Renal pelvis (tissue), 12 donors: ENCODE measurements at places on chromosomes 5 and 9. TPM values are rescaled to one million over a fixed set of nuclear protein-coding genes. Genes with fewer than 3 reads are reported as not detected.

TAF11L10 gene
- polyA plus RNA-seq = not detected

- peak; percentile 21 for DNase-seq
Observed at GRCh38 chr9:91089405-91090129, 272.2 kb downstream of the AUH start.

DNA sequence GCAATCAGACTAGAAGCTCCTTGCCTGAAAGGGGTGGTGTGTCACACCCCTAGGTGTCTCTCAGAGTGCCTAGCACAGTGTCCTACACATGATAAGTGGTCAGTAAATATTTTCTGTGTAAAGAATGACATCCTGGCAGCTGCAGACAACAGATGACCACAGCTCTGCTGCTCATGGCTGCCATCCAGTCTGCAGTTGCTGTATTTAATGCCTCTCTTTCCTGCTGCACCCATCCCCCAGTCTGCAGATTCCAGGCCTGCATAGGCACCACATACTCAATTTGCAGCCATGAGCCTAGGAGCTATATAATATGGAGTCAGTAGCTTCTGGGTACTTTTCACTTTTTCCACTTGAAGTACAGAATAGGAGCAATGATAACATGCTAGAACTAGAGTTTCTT lies 94.9 kb upstream of the NR4A3 start:
- no peak for DNase-seq

DNA sequence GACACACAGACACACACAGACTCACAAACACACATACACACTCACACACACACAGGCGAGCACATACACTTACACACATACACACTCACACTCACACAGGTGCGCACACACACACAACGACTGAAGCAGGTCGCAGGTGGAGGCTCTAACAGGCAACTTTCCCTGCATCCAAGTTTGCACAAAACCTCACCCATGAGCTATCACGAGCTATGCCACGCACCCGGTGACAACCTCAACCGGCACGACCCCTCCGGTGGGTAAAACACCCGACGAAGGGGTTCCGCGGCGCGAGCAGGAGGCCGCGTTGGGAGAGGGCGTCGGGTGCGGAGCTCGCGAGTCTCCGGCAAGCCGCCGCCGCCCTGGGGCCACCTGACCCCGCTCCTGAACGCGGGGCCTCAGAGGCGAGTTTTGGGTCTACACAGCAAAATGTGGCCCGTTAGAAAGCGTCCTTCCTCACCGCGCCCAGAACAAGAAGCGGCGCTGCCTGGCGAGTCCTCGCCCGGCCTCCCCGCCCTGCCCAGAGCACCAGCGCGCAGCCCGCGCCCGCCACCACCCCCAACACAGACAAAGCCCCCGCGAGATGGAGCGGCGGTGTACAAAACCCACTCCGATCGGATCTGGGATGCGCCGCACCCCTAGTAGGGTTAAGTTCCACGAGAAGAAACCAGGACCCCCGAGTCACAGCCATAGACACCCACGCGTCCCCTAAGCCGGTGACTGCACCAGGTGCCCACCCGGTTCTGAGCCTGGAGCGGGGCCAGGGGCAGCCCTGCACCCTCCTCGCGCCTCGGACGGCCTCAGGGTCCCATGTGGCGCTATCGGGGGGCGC lies 665 bp downstream of the SLC6A3 start:
- no peak for DNase-seq

DNA sequence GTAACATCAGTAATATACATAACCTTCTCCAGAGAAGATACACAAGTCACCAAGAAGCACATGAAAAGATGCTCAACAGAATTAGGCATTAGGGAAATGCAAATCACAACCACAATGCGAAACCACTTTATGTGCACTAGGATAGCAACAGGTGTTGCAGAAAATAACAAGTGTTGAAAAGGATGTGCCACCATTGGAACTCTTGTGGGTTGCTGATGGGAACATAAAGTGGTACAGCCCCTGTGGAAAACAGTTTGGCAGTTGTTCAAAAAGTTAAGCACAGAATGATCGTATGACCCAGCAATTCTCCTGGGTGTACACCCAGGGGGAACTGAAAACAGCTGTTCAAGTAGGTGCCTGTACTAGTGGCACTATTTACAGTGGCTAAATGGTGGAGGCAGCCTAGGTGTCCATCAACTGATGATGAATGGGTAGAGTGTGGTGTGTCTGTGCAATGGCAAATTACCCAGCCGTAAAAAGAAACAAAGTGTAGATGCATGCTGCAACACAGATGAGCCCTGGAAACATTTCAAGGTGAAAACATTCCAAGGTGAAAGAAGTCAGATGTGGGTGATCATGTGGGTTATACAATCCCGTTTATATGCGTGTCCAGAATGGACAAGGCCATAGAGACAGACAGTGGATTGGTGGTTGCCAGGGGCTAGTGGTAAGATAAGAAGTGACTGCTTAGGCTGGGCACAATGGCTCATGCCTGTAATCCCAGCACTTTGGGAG lies 27.2 kb downstream of the CCDC69 start:
- no peak for DNase-seq

PRKACG gene
- not detected for polyA plus RNA-seq

- DNase-seq = peak; percentile 42
Observed at GRCh38 chr9:34072410-34072809, 23.7 kb upstream of the UBAP2 start.

- DNase-seq = no peak
Observed at GRCh38 chr9:135230817-135231520, 143.5 kb downstream of the OLFM1 start.

PCDH12 gene
- polyA plus RNA-seq = 17.8 TPM

DNA sequence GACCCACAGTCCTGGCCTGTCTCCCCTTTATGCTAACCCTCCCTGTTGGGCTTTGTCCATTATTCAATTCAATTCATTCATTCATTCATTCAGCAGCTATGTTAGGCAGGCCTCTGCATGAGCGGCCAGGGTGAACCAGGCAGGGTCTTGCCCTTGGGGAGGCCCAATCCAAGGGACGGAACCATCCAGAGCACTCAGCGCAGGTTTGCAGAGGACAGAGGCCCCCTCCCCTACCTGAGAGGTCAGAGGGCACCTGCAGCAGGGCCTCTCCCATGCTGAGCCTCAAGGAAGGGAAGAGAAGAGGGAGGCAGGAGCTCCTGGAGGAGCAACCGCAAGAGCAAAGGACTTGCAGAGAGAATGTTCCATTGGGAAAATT lies 61.4 kb downstream of the C9orf50 start:
- DNase-seq = no peak
